ENCODE measurements at places on chromosomes 16 and 17. TPM values are rescaled to one million over a fixed set of nuclear protein-coding genes. Genes with fewer than 3 reads are reported as not detected.

Gene MRC2
- total RNA-seq = 3.1 TPM

Gene NETO2
- 6.2 TPM for total RNA-seq

Gene CCDC154
- 0.80 TPM for total RNA-seq

Gene CA7
- total RNA-seq = 0.59 TPM

Gene CHRNE
- total RNA-seq = 0.44 TPM

DNA sequence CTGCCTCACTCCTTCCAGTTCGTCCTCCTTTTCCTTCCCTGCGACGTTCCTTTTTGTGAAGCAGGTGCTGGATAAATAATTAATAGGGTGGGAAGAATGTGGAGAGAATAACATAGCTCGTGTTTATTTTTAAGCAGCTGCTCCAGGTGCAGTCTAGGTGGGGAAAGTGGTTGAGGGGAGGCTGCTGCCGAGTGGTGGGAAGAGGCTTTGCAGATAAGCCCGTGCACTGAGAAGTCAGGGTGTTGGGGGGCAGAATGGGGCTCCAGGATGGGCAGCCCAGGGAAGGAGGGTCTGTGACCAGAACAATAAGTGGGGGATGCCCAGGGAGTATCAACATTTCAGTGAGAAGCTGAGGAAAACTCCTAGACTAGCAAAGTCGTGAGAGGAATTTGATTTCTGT, 300.5 kb downstream of the CPPED1 start:
- no peak for DNase-seq
- peaks cover 7% of the 10 kb centered on the region for H3K4me1 ChIP-seq
- H3K27me3 ChIP-seq = no peaks in the 10 kb centered on the region
- no peak overlapping the region for H3K4me3 ChIP-seq

GRCh38 chr17:14307560-14308024, 6.7 kb downstream of the HS3ST3B1 start:
- H3K36me3 ChIP-seq = peaks cover 62% of the 10 kb centered on the region
- H3K27ac ChIP-seq = no peak overlapping the region
- no peak for DNase-seq
- peaks cover 54% of the 10 kb centered on the region for H3K4me1 ChIP-seq

GRCh38 chr16:87667443-87667842, 65.1 kb downstream of the JPH3 start:
- no peaks in the 10 kb centered on the region for H3K4me1 ChIP-seq
- H3K4me3 ChIP-seq = no peak overlapping the region
- no peaks in the 10 kb centered on the region for H3K36me3 ChIP-seq

DNA sequence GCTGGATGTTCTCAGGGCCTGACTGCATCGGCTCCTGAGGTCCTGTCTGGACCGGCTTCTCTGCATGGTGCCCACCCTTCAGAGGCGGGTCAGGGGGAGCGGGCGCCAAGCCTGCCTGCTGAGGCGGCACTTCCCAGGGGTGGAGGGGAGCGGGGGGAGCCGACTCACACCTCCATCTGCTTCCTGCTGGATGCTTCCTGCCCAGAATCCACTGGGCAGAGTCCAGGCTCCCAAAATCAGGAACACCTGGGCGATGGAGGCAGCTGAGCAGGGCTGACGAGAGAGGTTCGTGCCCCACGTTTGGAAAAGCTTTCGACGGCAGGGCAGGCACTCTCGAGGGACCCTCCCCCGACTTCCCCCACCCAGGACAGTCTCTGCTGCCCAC, 42.2 kb downstream of the TIMM22 start:
- peaks cover 11% of the 10 kb centered on the region for H3K36me3 ChIP-seq
- H3K4me3 ChIP-seq = no peak overlapping the region
- H3K27ac ChIP-seq = no peak overlapping the region
- no peaks in the 10 kb centered on the region for H3K27me3 ChIP-seq
- no peak for DNase-seq
- no peaks in the 10 kb centered on the region for H3K4me1 ChIP-seq

DNA sequence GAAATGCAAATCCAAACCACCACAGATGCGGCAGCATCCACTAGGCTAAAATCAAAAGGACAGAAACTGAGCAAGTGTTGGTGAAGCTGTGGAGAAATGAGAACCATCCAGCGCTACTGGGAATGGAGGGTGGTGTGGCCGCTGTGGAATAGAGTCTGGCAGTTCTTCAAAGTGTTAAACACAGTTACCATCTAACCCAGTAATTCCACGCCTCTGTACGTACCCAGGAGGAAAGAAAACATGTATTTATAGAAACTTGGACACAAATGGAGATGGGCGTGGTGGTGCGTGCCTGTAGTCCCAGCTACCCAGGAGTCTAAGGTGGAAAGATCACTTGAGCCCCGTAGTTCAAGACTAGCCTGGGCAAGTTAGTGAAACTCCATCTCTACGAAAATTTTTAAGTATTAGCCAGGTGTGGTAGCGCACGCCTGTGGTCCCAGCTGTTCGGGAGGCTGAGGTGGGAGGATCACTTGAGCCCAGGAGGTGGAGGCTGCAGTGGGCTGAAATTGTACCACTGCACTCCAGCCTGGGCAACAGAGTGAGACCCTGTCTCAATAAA, 11.6 kb downstream of the SLC25A10 start:
- no peak for DNase-seq
- no peak overlapping the region for H3K4me3 ChIP-seq
- H3K27ac ChIP-seq = no peak overlapping the region
- peaks cover 4% of the 10 kb centered on the region for H3K36me3 ChIP-seq

DNA sequence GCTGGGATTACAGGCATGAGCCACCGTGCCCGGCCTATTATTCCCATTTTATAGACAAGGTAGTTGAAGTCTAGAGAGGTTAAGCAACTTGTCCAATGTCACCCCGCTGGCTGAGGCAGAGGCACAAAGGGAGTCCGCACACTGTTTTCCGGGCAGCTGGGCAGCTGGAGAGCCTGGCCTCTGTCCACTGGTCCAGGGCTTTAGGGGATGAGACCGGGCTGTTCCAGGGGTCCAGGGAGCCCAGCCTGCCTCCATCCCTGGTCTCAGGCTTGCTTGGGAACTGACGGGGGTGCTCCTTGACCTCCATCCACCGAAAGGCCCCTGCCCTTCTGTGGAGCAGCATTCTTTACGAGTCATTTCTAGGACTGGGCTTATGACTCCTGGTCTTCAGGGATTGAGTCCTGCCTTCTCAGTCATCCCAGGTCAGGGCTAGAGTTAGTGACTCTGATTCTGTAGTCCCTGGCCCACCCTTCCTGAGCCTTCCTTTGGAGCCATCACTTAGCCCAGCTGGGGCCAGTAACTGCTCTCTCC, 37.5 kb downstream of the SOCS3 start:
- no peak overlapping the region for H3K4me3 ChIP-seq
- DNase-seq = no peak
- H3K36me3 ChIP-seq = no peaks in the 10 kb centered on the region
- no peaks in the 10 kb centered on the region for H3K27me3 ChIP-seq
- H3K27ac ChIP-seq = no peak overlapping the region
- peaks cover 9% of the 10 kb centered on the region for H3K4me1 ChIP-seq

DNA sequence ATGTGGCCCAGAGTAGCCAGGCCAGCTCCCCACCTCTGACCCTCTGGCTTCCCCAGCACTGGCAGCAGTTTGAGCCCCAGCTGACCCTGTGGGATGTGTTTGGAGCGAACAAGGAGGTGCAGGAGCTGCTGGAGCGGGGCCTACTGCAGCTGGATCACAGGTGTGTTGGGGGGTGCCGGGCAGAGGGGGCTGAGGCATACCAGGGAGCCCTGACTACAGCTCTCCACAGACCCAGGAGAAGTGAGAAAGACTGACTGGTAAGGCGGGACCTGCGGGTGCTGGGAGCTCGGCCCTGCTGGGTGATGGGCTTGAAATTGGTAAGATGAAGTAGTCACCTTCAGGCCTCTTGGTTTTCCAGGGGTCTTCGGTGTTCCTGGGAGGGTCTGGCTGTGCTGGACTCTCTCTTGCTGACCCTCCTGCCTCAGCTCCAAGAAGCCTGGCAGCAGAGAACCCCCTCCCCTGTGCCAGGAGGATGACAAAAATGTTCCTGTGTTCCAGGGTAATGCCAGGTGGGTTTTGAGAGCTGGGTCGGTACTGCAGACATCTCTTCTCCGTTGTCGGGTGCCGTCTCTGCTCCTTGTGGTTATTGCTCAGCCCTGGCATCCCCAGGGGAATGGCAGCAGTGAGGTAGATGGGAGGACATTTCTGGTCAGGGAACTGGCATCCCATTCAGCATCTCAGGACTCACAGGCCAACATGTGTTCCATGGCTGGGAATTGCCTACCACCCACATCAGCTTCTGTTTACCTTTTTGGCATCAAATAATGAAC, 5.9 kb downstream of the RSAD1 start:
- DNase-seq = no peak
- peaks cover 34% of the 10 kb centered on the region for H3K36me3 ChIP-seq
- no peaks in the 10 kb centered on the region for H3K27me3 ChIP-seq

DNA sequence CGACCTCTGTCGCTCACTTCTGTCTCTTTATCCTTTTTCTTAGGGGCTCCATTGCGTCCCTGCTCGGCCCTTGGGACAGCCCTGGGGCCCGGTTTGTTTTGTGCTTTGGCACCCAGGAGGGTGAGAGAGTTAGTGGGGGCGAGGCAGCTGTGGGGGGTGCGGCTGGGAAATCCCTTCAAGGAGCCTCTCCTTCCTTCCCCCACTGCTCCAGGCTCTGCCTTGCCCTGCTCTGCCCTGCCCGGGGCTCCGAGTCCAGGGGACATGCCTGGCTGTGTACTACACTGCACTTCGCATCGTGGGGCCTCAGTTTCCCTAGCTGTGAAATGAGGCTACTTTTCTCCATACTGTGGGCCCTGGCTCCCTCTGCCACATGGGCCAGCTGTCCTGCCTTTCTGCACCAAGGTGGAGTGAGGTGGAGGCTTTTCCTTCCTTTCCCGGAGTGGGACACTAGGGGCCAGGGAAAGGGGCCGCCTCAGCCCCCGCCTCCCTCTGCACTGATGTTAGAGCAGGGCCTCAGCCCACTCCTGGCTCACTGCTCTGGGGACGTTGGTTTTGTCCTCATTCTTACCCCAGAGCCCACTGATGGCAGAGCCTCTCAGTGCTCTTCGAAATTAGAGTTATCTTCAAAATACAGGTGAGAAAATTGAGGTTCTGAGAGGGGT, 980 bp downstream of the LLGL1 start:
- H3K27ac ChIP-seq = peak overlapping the region; percentile 85
- no peak for DNase-seq
- H3K36me3 ChIP-seq = no peaks in the 10 kb centered on the region

- no peaks in the 10 kb centered on the region for H3K4me1 ChIP-seq
- no peak overlapping the region for H3K4me3 ChIP-seq
- DNase-seq = no peak
- H3K36me3 ChIP-seq = peaks cover 46% of the 10 kb centered on the region
Measured at GRCh38 chr17:39566094-39566850, 41.4 kb downstream of the NEUROD2 start.

GRCh38 chr16:17970816-17971331, 365.7 kb downstream of the NPIPA8 start:
- H3K27me3 ChIP-seq = no peaks in the 10 kb centered on the region
- no peak overlapping the region for H3K27ac ChIP-seq
- no peaks in the 10 kb centered on the region for H3K4me1 ChIP-seq
- DNase-seq = no peak

DNA sequence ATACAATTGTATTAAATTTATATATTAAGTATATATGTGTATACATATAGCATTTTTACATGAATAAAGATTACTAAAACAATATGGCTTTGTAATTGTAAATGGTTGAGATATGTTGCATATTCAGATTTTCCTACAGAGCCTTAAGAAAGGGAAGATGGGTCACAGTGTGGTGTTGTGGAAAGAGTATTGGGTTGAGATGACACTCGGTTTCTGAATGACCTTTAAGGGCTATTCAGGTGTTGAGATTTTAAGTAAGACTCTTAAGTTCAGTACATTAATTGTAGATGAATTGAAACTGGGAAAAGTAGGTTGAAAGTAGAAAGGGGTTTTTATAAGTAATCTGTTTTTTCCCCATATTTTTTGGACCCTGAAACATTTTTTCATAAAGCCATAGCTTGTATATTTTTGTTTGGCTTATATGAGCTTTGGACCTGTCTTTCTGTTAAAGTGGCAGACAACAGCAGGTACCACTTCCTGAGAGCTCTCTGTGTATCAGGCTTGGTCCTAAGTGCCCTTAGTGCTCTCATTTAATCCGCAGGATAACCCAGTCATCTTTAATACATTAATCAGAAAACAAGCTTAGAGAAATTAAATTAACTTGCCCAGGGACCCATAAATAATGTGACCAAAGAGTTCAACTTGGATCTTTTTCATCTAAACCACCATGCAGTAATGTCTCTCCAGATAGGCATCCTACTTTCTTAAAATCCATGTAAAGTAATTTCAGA, 48.5 kb upstream of the MRC2 start:
- DNase-seq = no peak
- peaks cover 2% of the 10 kb centered on the region for H3K4me1 ChIP-seq
- peaks cover 46% of the 10 kb centered on the region for H3K36me3 ChIP-seq
- H3K4me3 ChIP-seq = no peak overlapping the region
- no peak overlapping the region for H3K27ac ChIP-seq

DNA sequence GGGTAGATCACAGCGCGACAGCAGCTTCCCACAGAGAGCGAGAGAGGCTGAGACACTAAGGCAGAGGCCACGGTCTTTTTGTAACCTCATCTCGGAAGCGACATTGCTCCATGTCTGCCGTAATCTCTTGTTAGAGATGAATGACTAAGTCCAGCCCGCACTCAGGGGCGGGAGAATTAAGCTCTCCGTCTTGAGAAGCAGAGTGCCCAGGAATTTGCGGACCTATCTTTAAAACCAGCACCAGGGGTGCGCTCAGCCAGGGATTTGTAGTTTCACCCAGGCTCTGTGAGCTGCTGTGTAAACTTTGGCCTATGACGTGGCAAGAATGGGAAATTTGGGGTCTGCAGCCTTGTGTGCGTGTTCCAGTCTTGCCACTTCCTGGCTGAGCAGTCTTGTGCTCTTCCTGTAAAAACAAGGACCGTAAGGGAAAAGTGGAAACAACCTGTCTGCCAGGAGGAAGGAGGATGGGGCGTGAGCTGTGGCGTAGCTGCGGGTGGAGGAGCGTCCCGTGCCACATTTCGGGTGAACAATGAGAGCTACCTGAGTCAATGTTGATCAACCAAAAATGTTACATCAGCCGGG, 16.0 kb upstream of the JPH3 start:
- peaks cover 20% of the 10 kb centered on the region for H3K27me3 ChIP-seq
- no peaks in the 10 kb centered on the region for H3K4me1 ChIP-seq
- no peak overlapping the region for H3K4me3 ChIP-seq
